ENCODE measurements at places on chromosomes 6 and 20.

GRCh38 chr6:18976091-18976490 is 588.9 kb downstream of the RNF144B start:
- DNase-seq = no peak

GRCh38 chr6:133241901-133242636 is 912 bp downstream of the EYA4 start:
- DNase-seq = no peak

GRCh38 chr20:35490736-35491181 is 35.4 kb downstream of the CEP250 start:
- peak; percentile 27 for DNase-seq

DNA sequence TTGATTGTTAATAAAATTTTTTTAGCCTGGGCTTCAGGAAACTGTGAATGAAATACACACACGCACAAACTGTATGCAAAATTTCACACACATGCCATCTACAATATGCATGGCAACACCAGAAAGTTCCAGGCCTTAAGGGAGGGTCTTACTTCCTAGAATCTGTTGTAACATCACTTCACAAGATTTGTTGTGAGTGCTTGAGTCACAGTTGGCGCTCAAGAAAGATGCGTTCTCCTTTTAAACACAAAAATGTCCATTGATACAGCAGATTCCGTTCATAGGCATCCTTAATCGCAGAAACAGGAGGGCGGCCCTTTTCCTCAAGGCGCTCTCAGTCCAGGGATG is 485 bp upstream of the RTF2 start:
- DNase-seq = no peak

- DNase-seq = no peak
These were observed 817.1 kb downstream of the KIF16B start for GRCh38 chr20:15756002-15756753.
